ENCODE measurements at places on chromosomes 16 and 17.

- DNase-seq, result no peak
Measured at GRCh38 chr17:27216836-27217235, 77.1 kb upstream of the WSB1 start.

- DNase-seq, result no peak
Measured at GRCh38 chr17:3033248-3033640, 30.2 kb downstream of the OR1D5 start.

DNA sequence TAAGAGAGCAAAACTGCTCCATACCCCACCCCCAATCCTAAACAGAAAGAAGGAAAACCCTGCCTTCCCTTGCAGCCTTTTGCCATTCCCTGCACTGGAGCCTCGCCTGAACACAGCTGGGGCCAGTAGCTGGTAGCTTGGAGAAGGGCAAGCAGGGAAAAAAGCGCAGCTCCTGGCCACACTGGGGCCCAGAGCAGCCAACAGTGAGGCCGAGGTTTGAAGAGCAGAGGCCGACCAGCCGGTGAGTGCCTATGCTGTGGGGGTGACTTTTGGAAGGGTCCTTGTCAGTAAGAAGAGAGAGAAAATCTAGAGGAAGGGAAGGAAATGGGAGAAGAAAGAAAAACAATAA is 3.2 kb upstream of the HOXB9 start:
- no peak for DNase-seq

GRCh38 chr17:19335951-19336631 is 26.4 kb downstream of the B9D1 start:
- DNase-seq, result no peak

GRCh38 chr17:70622368-70623260 is 453.3 kb downstream of the KCNJ2 start:
- peak; percentile 32 for DNase-seq

DNA sequence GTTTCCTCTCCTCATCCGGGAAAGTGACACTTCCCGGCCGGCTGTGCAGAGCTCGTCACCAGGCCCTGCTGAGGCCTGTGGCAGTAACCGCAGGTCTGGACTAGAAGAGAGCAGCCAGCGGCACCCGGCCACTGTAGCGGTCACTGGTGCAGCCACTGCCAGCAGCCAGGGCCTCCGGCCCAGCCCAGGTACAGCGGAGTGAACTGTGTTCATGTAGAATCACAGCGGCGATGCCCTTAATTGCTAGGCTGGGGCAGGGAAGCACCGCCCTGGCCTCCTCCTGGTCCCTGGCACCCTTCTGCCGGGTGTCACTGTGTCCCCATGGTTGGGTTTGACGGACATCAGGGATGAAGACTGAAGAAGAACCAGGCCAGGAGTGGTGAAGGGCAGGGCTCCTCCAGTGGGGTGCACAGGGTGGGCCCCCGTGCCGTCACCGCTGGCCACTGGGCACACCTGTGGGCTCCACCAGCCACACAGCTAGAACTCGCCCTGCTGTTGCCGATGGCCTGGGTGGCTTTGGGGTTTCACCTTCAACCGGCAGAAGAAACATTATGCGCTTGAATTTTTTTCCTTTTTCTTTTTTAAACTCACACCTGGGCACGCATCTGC is 165.2 kb upstream of the CHMP6 start:
- no peak for DNase-seq

- no peak for DNase-seq
Measured at GRCh38 chr17:58960068-58960467, 146.6 kb downstream of the TRIM37 start.

- peak; percentile 68 for DNase-seq
Measured at GRCh38 chr16:48164907-48165715, 9.3 kb upstream of the ABCC12 start.

GRCh38 chr17:78882540-78883088 is 20.4 kb downstream of the CEP295NL start:
- DNase-seq, result no peak

DNA sequence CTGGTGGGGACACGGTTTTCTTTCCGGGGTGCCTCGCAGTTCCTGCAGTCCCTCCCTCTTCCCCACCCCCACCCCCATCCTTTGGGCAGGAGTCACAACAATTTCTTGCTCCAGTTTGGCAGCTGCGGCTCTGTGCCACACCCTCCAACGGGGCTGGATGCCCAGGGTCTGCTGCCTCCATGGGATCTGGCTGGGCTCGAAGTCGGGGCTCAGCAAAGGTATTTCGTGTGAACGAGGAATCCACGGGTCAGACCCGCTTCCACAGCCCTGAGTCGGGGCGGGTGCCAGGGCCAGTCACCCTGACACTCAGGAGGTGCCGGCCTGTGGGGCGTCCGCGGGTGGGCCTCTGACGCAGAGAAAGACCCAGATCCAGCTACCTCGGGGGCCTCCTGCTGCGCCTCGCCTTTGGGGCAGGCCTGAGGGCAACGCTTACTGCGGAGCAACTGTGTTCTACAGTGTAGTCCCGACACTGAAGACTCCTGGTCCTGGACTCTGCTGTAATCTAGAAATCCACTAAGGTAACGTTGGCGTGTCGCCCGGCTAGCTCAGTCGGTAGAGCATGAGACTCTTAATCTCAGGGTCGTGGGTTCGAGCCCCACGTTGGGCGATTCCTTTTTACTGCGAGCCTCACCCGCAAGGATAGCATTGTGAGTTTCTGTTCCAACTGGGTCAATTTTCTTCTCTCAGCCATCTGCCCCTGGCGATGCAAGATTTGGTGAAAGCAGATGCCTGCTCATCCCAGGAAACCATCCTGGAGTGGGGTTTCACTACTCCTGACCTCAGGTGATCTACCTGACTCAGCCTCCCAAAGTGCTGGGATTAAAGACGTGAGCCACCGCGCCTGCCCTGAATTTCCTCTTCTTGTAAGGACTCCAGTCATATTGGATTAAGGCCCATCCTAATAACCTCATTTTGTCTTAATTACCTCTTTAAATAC is 12.6 kb upstream of the OR1F1 start:
- no peak for DNase-seq

GRCh38 chr17:62975206-62975605 is 9.2 kb downstream of the TANC2 start:
- DNase-seq, result no peak

Data from left hindlimb (tissue), 1 donor.